ENCODE measurements at places on chromosomes 7 and 10.

GRCh38 chr7:128351296-128352152 lies 7.8 kb upstream of the RBM28 start:
- no peak for DNase-seq

DNA sequence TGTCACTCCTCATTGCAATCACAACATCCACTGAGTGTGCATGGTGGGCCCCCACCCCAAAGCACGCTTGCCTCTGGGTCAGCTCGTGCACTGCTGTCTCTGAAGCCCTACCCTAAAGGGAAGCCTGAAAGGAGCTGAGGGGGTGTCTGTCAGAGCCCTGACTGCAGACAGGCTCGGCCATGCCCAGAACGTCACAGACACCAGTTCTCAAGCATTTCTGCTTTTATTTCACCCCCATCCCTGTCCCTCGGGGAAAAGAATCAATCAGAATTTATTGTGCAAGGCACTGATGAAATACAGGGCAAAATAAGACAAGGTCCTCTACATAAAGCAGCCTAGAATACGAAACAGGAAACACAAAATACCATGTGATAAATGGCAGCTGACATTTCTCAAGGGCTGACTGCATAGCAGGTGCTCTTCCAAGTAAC lies 231.8 kb downstream of the WDR37 start:
- no peak for DNase-seq

DNA sequence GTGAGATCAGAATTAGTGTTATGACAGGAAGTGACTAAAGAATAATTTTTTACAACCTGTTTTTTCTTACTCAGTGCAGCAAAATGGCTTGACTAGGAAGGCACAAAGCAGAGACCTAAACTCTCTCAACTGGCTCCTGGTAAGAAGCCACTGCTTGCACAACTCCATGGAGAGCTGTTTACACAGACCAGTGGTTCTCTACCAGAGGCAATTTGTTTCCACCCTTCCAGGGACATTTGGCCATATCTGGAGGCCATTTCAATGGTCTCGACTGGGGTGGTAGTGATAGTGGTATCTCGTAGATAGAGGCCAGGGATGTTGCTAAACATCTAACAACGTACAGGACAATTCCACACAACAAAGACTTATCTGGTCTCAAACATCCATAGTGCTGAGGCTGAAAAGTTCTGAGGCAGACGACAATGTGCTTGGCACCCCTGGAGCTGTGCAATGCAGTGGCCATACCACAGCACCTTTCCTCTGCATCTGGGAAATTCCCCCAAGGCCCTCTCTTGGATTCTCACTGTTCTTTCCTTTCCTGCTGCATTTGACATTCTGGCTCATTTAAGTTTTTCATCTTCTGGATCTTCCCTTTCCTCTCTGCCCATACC lies 105.4 kb upstream of the LAMB4 start:
- no peak for DNase-seq

- no peak for DNase-seq
Observed at GRCh38 chr10:80513106-80513505, 24.6 kb upstream of the SH2D4B start.

DNA sequence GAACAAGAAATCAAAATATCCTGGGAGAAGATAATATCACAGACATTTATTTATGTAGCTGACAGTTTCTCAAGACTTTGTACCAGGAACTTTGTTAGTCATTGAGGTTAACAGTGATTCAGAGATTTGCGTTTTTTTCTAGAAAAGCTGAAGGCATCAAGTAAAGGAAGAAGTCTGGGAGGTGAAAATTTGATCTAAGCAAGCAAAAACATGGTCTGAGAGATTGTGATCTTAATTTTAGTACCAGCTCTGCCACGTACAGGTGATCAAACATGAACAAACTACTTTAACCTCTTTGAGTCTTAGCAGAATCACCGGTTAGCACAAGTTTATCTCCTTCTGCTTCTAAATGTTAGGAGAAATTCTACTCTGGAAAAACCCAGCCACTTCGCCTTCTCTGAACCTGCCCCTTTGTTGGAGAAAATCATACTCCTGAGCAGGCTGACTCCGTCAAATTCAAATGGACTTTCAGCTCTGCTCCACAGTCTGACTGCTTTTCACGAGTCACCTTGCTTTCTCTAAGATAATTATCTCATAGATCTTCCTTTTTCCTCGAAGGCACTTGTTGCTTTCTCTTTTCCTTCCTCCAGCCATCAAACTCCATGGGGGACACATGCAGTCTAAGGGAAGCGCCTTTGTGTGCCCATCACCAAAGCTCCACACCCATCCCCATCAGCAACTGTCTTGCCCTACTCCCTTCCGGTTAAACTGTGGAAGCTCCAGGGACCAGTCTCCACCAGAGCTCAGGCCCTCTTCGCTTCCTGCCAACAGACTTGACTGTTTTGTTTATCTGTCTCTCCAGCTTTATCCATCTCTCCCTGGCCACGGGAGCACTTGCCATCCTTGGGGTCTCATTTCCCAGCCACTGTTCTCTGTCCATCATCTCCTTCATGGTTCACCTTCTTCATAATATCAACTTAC lies 86.3 kb downstream of the PRKCQ start:
- DNase-seq: no peak

DNA sequence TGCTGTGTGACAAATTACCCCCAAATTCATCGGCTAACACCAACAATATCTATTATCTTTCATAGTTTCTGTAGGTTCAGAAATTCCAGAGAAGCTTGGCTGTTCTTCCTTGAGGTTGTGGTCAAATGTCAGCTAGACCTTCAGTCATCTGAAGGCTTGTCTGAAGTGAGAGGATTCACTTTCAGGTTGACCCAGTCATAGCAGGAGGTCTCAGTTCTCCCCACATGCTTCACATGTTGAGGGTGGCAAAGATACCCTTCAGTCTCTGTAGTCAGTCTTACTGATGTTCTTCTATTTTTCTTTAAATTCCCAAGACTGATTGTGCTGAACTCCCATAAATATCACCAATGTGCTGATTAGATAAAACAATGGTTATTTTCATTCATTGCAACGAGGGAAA lies 1692.0 kb downstream of the REEP3 start:
- DNase-seq: no peak

- no peak for DNase-seq
Observed at GRCh38 chr10:26534384-26534783, 96.2 kb downstream of the APBB1IP start.

DNA sequence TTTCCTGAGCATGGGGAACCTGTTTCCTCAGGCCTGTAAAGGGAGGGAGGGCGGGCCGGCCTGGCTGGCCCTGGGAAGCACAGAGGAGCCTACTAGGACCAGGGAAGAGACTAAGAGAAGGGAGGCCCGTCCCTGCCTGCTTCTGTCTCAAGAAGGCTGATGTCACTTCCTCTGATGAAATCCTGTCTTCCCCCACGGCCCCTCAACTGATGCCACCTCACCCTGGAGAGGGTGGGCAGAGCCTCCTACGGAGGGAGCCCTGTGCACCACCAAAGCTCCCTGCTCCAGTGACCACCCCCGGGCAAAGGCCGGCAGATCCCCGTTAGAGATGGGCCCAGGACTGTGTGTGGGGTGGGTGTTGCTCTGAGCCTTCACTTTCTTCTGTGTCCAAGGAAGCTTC lies 1.0 kb upstream of the PILRA start:
- no peak for DNase-seq

DNA sequence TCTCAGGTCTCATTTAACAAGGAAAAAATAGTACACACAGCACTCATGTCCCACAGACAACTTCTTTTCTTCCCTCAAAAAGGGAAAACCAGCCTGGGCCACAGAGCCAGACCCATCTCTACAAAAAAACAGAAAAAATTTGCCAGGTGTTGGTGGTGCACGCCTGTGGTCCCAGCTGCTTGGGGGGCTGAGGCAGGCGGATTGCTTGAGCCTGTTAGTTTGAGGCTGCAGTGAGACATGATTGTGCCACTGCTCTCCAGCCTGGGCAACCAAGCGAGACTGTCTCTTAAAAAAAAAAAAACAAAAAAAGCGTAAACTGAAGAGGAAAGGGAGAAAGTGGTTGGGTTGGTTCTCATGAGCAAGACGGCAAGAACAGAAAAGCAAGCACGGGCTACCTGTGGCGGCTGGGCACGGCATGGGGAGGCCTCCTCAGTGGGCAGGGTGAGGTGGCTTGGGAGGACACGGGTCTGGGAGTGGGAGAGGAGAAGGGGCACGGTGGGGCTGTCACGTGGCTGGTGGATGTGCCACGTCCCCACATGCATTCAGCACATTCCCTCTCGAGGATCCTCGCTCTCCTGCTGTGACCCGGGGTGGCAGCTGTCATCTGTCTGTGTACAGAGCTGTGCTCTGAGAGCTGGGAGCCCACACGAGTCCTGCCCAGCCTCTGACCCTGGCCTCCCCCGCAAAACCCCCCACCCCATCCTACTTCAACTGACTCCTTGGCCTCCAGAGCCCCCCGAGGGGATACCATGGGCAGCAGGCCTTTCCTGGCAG lies 219.7 kb downstream of the MLLT10 start:
- DNase-seq: no peak

GRCh38 chr7:78435355-78435754 lies 636.8 kb downstream of the PHTF2 start:
- no peak for DNase-seq

- DNase-seq: no peak
Observed at GRCh38 chr10:52191049-52191448, 123.0 kb upstream of the DKK1 start.

DNA sequence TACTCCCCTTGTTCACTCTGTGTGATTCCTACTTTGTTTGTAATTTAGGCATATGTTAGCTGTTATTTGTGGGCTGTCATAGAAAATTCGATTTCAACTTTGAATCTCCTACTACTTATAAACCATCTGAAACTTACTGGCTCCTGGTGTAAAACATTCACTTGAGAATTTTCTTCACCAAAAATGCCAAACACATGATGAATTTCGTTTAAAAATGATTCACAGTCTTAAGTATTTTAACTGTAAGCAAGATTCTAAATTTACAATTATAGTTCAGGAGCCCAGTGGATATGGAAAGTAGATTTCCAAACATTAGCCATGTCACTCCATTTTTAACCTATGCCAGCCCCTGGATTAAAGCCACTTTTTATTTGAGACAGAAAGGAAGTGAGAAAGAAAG lies 3.1 kb downstream of the CPED1 start:
- DNase-seq: no peak

- DNase-seq: no peak
Observed at GRCh38 chr7:68043546-68043945, 1046.9 kb downstream of the TYW1 start.

GRCh38 chr10:80492848-80493521 lies 38.9 kb downstream of the TSPAN14 start:
- no peak for DNase-seq
